ENCODE measurements at places on chromosomes 7 and 10.
A peak's percentile ranks its signal among the peaks of the same experiment; 100 is the strongest.

DNA sequence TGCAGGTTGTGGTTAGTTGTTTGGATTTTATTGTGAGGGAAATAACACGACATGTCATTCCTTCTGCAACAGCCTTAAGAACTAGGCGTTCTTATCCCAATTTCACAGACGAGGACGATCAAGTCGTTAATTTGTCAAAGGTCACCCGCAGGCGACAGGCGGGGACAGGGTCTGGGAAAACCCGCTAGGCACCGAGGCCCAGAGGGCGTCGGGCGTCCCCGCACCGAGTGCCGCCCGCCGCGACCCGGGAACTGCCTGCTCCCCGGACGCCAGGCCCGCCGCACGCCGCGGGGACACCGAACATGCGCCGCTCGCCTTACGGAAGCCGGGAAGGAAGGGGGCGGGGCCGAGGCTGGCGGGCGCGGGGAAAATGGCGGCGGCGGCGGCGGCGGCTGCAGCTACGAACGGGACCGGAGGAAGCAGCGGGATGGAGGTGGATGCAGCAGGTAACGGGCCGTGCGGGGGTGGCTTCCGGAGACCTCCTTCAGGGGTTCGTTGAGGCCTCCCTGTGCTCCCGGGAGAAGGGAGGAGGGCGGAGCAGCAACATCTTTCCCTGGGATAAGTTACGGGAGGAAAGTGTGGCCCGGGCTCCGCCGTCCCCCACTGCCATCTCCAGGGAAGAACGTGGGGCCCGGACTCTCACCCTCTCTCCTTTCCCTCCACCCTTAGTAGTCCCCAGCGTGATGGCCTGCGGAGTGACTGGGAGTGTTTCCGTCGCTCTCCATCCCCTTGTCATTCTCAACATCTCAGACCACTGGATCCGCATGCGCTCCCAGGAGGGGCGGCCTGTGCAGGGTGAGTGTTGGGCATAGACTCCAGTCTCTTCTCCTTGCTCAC is at the start of gene COPS6:
Gene COPS6, plus strand, starts transcription at position 349 of the 837 bp plus-strand sequence. Its CDS starts 22 bp downstream, at position 371.
- DNase-seq: peak; percentile 87

- DNase-seq: no peak
Observed at GRCh38 chr7:75575488-75576121, 83.5 kb downstream of the SPDYE5 start.

GRCh38 chr10:132738454-132739224 is 47.3 kb downstream of the NKX6-2 start:
- DNase-seq: no peak

DNA sequence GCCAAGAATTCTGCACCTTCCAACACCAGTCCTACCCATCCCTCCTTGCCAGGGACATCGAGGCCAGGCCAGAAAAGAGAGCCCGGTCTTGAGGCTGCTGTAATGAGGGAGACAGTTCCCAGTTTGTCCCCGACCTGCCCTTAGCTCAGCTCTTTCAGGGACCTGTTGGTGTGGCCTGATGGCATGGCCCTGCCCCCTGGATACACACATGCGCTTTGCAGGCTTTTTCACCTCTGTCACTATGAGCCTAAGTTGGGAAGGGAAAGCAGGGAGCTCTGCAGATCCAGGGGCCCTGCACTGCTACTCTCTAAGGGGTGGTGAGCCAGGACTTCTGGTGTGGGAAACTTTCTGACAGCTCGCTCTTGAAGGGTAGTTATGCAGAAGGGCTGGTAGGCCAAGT is 2.1 kb downstream of the SCD start:
- no peak for DNase-seq

- no peak for DNase-seq
Observed at GRCh38 chr7:47954231-47954911, 6.1 kb upstream of the PKD1L1 start.

DNA sequence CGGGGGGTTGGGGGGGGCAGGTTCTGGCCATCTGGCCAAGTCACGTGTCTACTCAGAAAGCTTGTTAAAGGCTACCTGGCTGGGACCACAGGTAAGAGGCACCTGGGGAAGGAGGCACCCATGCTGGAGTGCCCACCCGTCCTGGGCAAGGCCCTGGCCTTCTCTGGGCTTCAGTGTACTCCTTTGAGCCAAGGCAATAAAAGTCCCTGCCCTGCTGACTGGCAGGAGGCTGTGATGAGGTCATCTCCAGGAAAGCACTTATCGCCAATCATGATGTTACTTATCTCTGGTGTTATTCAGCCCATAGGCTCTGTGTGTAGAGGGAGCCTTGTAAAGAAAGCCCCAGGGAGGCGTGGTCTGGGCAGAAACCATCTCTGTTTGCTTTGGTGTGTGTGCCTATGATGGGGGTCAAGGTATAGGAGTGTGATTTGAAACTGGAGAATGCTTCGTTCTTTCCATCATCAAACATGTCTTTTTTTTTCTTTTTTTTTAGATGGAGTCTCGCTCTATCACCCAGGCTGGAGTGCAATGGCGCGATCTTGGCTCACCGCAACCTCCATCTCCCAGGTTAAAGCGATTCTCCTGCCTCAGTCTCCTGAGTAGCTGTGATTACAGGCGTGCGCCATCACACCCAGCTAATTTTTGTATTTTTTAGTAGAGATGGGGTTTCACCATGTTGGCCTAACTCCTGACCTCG is 2.5 kb upstream of the CLDN4 start:
- DNase-seq: no peak

DNA sequence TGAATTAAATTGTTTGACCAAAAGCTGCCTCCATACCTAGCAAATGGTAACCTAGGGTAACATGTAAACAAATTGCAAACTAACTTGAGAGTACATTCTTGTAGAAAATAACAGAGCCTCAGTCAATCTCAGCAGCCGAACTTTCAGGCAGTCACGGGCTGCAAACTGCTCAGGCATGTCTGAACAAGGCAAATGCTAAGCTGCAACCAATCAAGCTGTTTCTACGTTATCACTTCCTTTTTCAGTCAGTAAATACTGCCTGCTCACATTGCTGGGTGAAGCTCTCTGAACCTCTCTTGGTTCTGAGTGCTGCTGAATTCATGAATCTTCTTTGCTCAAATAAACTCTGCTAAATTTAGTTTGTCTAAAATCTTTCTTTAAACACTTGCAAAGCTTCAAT is 1212.4 kb downstream of the SORCS1 start:
- no peak for DNase-seq

- DNase-seq: no peak
Observed at GRCh38 chr10:124232686-124233545, 139.5 kb upstream of the CHST15 start.

DNA sequence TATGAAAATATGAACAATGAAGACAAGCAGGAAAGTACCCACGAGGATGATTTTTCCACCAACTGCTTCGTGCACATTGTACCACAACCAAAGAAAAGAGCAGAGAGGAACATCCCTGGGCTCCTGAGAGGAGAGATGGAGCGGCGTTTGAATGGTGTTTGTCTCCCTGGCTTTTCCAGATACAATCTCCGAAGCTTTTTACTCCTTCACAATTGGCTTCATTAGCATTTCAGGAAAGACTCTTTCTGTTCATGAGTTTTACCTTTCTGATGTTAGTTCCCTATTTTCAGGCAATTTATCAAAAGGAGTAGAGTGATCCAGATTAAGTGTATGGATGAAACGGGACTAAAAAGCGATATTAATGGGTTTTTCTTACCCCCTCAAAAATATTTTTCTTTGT is 49.3 kb downstream of the LYZL2 start:
- DNase-seq: no peak

- no peak for DNase-seq
Observed at GRCh38 chr7:155164316-155164715, 94.2 kb downstream of the HTR5A start.

DNA sequence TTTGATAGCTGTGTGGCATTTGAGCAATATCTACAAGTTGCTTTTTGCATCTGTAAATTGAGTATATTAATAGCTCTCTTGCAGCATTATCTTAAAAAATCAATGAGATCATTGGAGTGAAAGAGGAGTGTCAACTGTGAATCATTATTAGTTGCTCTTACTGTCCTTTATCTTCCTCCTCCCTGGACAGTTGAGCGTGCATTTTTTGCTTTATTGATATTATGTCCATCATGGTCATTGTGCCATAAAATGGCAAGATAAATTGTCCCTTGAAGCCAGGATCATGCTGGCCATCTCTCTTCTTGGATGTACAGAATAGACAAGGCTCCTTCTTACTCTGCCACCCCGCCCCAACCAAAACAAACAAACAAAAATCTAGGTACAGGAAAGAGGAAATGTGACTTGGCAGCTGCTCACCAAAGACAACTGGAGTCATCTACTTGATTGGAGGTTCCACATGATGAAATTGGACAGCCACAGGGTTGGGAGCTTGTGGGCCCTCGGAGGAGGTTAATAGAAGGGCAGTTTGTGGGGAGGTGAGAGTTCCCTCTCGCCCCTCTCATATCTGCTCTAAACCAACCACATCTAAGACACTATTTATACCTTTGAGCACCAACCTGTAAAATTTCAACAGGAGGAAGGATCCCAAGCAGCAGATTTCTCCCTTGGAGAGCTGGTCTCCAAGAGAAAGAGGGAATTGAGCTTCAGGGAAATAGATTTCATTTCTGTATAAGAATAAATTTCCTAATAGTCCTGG is 252.7 kb downstream of the SKIDA1 start:
- DNase-seq: no peak

- DNase-seq: no peak
Observed at GRCh38 chr10:62088786-62089185, 179.9 kb downstream of the RTKN2 start.

DNA sequence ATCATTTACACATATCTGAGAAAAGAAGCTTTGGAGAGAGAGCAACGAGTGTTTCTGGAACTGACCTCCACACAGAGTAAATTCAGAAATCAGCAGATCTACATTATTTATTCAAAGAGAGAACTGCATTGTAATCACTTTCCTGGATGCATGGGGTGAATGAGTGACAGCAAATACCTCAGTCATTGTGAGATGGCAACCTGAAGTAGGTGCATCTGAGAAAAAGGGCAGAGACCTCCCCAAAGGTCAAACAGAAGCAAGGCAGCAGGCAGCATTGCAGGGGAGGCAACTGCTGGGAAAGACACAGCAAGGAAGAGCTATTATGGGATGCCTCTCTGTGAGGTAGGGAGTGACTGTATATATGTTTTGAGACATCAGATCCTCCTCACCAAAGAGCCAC is 26.5 kb upstream of the SMIM30 start:
- DNase-seq: no peak

GRCh38 chr10:70742537-70743429 is 42.4 kb downstream of the TBATA start:
- no peak for DNase-seq

DNA sequence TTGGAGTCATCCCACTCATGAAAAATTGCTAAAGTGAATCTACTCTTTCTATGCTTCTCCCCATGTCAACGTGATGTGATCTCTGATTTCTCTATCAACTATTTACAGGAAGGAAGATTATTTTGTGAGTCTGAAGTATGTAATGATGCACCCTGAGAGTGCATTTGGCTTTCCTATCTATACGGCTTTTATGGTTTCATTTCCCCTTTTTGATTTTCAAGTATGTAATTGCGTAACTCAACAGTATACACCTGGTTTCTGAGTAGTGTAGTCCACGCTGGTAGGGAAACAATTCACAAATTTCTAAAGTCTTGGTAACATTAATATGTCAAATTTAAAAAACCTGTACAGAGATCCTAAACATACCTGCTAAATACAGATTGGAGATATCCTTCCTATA is 194.7 kb upstream of the SEMA3A start:
- no peak for DNase-seq

GRCh38 chr10:99711129-99711719 is 20.7 kb downstream of the COX15 start:
- DNase-seq: no peak

DNA sequence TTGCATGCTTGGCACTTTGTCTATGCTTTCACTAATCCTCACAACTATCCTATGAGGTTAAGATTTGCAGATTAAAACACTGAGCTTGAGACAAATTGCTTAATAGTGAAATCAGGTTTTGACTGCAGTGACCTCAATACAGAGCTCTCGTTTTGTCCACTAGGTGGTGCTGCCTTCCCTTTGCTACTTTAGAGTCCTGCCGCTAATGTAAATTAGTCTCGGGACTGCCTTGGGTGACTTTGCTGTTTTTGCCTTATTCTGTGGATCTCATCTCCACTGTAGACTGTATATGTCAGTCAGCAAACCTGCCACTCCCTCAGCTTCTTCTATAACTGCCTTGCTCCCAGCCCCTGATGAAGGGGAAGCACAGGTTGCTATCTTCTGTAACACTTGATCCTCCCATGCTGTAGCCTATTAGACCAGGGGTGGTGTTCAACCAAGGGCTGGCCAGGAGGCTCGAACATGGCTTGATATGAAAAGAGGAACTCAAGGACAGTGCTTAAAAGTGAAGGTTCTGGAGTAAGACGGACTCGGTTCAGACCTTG is 26.0 kb downstream of the ASB4 start:
- peak; percentile 5 for DNase-seq

DNA sequence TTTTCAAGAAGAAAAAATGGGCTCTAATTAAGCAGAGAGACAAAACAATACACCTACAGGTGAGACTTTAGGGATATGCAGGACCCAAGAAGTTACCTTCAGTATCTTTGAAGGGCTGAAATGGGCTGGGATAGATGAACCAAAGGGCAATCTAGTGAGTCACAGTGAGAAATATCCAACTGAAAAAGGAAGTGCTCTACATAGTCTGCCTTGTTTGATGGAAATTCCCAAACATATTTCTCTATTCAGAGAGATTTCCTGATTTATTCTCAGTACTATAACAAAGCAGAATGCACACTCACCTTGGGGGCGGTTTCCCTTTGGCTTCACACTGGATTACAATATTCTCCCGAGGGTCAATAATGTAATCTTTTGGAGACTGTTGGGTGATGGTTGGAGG is 104.1 kb upstream of the LAMB4 start:
- no peak for DNase-seq

DNA sequence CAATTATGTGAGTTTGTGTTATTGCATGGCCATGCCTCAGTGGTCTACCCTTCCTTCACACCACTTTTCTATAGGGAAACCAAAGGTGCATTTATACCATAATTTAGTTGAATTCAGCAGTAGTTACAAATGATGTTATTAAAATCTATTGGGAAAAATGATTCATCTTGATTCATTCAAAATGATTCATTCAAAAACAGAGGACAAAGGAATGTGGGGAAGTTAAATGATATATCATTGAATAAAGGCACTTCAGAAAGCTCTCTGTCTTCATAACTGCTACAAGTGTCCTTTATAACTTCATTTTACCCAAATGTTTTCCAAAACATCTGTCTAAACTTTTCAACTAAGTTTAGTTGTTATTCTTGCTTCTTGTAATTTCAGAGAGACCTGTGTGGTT is 722.9 kb downstream of the GRM8 start:
- DNase-seq: no peak

DNA sequence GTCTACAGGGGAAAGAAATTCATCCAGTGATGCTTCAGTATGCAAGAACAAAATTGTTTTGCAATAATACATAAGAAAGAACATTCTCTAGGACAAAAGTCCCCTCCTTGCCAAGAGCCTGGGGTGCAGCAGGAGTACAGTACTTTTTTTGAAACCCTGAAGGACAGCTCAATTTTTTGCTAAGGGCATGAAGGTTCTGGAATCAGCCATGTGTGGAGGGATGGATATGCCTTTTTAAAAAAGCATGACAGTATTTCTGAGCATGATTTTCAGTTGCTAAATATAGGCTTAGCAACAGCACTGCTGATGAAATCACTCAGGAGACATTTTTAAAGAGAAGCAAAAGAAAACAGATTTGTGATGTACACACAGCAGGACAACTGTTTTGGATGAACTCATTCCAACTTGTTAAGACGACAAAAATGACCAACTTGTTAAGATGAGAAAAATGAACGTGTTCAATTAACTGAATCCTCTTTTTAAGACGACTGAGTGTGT is 39.3 kb downstream of the HBP1 start:
- no peak for DNase-seq

GRCh38 chr7:53993224-53993623 is 549.0 kb upstream of the VSTM2A start:
- no peak for DNase-seq
